Ovary (tissue), 10 donors: ENCODE measurements at places on chromosomes 2 and 18. TPM values are rescaled to one million over a fixed set of nuclear protein-coding genes. Genes with fewer than 3 reads are reported as not detected.

GRCh38 chr2:237791977-237792727 is 6.4 kb upstream of the RBM44 start:
- no peak for DNase-seq

DNA sequence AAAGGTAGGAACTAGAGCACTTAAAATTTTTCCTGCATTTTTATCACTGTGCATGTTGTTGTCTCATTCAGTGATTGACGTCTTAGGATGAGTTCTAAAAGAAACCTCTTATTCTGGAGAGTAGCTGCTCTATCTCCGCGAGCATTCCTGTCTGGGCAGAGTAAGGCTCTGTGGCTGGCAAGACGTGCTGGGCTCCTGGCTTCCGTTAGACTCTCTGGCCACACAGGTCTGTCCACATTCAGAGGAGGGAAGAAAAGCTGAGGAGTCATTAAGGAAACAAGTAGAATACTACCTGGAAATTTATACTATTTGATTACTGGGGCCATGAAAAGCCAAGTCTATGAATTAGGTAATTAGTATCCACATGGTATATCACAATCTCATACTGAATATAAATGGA is 138.0 kb upstream of the DNMT3A start:
- DNase-seq: no peak

- DNase-seq: no peak
These were observed 61.3 kb upstream of the RAPGEF4 start for GRCh38 chr2:172674034-172674967.

GRCh38 chr18:9321017-9321452 is 13.5 kb upstream of the TWSG1 start:
- DNase-seq: no peak

GRCh38 chr2:6369266-6369665 is 496.4 kb downstream of the CMPK2 start:
- no peak for DNase-seq

DNA sequence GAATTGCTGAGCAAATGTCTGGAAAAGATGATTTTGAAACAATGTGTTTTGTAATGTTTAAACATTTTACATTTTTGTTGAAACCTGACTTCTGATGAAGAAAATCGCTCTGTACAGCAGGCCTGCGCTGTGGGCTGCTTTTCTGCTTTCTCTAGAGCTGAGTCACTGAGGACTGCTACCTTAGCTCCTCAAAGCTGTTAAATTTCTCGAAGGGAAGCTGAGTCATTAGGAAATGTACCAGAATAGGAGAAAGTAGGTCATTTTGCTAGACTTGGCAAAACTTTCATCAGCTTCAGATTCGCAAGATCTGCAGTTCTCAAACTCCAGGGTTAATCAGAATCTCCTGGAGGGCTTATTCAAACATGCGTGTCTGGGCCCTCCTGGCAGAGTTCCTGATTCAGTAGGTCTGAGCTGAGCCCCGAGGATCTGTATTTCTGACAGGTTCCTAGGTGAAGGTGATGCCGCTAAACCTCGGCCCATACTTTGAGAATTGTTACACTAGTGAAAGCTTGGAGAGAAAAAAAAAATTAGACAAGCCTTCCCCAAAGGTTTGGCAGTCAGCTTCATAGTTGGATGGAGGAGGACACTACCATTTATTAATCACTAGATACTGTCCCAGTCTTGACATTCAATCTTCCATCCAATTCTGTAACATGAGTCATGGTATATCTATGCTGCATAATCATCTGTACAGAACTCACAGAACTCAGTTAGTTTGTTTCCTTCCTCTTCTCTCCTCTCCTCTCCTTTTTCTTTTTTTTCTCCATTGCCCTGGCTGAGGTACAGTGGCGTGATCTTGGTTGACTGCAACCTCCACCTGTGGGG is 297.6 kb downstream of the PARD3B start:
- peak; percentile 20 for DNase-seq

Gene HOXD4
- 10.4 TPM for total RNA-seq

Gene RFTN2
- 12.8 TPM for total RNA-seq

Gene REG3G
- total RNA-seq: not detected

Gene ACTG2
- total RNA-seq: 9.3 TPM
